ENCODE measurements at places on chromosomes 2 and 18.

DNA sequence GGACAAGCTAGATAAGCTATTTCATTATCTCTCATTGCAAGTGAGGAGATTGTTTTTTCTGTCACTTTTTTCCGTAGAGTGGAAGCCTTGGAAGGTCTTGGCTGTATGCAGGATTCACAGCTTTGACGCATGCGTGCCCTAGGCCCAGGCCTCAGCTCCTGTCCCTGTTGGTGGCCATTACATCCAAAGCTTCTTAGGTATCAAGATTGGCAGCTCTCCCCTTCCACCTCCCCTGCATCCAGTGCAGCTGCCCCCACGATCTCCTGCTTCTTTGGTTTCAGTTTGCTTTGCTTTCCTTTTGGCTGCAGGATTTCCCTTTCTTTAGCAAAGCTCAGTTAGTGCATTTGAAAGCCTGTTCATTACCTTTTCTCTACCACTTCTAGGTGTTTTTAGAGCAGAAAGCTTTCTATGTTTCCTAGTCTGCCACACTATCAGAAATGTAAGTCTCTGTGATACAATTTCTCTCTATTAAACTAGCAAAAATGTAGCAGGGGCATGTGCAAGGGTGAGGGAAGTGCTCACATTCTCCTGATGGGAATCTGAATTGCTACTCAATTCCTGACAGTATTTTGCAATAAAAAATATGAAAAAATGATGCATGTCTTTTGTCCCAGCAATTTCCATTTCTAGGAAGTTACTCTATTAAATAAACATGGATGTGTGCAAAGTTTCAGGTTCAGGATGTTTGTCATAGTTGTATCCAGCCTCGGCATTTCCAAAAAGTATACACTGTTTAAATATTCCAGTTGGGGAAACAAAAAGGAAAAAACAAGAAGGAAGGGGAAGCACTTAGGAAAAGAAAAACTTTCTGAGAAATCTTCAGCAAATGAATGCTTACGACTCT lies 91.2 kb downstream of the LIPG start:
- DNase-seq, result no peak

DNA sequence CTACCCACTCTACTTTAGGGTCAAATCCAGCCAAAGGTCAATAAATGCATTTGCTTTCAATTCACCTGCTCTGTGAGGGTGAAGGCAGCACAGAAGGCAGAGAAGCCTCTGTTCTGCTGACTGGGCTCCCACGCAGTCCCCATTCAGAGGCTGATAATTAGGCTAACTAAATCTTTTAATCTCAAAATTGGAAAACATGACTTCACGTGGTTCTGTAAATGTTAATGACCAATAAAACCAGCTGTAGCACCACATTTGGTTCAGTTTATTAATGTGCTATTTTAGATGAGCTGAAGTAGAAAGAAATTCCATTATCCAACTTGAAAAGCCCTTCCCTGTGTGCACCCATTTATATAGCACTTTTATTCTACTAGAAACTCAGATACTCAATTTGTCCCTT lies 310.6 kb downstream of the C1D start:
- no peak for DNase-seq

GRCh38 chr18:48843162-48843561 lies 107.6 kb downstream of the SMAD7 start:
- DNase-seq, result peak; percentile 17

- DNase-seq, result peak; percentile 47
Measured at GRCh38 chr2:10331027-10331701, 28.5 kb downstream of the HPCAL1 start.

DNA sequence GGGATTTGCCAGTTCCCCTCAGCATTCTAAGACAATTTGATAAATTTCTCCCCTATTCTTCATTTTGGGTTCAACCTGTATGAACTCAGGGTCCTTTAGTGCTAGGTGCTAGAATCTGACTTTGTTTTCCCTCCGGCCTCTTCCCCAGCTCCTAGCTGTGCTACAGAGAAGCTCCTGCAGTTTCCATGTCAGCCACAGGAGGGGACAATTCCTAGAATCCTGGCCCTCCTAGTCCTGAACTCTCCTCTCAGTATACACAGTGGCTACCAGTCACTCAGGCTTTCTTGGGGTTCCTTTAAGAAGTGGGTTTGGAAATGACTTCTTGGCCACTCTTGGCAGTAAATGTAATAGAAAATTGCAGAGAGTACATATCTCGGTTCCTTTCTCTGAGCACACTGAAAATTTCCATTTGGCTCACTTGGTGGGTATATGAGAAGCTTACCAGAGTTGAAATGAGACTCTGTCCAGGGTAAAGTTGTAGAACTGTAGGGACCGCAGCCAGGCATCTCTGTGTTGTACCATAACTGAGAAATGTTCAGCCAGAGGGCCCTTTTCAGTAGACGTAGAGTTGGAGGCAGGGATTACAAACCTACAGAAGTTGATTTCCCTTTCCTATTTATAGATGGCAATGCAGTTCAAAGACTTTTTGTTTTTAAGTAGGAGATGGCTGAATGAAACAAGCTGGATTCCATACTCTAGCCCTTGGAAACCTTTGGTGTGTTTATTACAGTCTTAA lies 5.0 kb upstream of the CHST10 start:
- DNase-seq, result peak; percentile 71

- DNase-seq, result no peak
Measured at GRCh38 chr18:59388817-59389216, 29.8 kb upstream of the LMAN1 start.

DNA sequence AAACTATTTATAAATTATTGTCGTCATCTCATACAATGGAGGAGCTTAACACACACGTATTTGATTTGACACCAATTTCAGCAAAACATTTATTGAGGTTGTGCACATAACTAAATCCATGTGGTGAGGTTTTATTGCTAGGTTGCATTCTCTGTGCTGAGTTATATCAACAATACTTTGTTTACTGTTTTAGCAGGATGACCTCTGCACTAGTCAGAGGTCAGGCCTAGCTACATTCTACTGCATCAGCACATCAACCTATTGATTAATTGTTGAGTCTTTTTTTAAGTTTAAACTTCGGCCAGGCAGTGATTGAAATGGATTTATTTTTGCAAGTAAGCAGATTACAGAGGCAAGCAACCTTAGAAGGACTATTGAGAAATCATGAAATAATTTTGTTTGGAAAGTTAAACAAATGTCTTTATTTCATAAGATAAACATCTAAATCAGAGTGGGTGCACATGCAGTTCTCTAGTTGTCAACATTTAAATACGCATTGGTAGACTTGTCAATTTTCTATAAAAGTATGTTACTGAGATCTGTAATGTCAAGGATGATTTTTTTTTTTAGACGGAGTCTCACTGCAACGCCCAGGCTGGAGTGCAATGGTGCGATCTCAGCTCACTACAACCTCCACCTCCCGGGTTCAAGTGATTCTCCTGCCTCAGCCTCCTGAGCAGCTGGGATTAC lies 75.2 kb upstream of the CD28 start:
- DNase-seq, result no peak

GRCh38 chr18:32346671-32347070 lies 124.0 kb downstream of the GAREM1 start:
- no peak for DNase-seq

DNA sequence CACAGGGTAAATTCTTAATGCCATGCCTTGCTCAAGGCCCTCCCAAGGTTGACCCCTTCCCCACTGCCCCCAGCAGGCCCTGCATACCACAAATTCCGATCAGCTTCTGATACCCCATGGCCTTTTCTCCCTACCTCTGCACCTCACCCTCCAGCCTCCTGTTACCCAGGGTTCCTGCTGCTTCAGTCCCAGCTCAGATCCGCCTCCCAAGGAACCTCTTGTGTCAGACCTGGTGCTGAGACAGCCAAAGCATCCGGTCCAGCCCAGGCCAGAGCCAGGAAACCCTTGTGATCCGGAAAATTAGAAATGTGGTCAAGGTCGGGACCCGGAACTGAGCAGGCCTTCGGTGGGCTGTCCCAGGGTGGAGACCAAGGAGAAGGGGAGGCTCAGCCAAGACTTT lies 231.3 kb downstream of the BCL2 start:
- DNase-seq, result no peak

DNA sequence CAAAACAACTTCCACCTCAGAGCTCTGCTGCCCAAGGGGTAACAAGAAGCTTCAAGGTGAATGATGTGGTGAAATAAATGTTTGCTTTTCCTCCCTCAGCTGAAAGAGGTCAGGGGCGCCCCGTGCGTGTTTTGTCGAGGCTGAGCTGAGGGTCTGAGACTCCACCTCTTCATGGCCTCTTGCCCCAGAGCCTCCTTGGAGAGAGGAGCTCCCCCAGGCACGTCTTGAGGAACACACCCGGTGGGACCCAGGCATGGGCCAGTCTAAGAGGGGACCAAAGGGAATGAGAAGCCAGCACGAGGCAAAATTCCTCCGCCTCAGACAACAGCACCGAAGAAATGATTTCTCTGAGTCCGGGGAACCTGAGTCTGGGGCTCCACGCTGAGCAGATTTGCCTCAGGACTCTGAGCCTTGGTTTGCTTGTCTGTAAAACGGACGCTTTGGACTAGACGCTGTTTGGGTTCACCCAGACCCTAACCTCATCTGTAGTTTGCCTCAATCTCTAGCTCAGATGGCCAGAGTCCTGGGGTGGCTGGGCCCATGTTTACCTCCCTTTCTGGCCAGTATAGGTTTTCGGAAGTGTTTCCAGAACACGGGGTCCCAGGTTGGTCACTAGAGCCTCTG lies 56.4 kb upstream of the ODC1 start:
- no peak for DNase-seq

DNA sequence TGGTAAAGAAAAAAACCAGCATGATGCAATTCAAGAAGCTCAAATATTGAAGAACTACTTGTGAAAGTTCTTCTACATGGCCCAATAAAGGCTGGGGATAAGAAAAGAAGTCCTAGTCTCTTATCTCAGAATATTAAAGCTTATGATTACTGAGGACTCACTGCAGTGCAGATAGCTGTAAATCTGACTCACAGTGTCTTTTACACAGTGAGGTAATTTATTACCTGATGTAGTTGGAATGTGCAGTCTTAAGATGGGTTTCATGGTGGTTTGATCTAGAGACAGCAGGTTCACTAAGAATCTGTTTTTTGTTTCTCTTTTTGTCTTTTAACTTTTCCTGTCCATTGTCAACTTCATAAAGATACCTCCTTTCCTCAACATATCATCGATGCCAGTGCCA lies 484.0 kb upstream of the MAP2 start:
- DNase-seq, result no peak

DNA sequence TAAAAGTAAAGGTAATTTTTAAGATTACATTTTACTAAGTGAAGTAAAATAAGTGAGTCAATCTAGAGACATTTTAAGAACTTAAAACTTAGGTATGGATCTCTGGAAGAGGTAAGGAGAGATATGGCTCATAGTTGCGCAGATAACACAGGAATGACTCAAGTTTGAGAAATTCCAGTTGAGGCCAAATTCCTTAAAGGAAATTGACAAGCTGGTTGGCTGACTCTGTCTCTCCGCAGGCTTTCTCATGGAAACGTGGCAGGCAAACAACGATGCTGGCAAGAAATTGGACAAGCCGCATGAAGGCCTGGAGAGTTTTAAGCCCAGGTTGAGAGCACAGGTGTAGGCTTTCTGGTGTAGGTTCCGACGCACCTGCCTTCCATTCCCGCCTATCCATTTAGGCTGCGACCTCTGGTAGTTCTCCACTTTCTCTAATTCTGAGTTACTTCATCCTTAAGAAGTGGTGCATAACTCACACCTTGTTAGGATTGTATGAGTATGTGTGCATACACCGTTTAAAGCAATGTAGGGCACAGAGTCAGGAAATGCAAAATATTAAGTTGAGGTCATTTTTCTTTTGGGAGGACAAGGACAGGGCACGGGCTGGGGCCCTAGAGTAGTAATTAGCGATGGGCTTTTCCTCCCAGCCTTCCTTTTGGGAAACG lies 589 bp upstream of the DAW1 start:
- DNase-seq, result no peak

DNA sequence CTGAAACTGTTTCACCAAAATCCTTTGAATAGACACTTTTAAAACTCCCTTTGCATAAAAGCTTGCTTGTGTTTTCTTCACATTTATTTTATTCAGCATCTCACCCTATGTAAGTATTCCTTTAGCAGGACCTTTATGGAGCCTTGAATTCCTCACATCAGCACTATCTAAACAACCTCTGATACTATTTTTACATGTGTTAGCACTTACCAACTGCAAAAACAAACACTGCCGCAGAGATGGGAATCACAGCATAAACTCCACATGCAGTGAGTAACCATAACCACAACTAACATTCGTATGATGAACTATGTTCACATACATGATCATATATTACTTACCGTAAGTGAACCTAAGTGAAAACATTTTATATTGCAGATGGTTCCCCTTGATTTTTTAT lies 15.4 kb downstream of the FBXO15 start:
- no peak for DNase-seq

DNA sequence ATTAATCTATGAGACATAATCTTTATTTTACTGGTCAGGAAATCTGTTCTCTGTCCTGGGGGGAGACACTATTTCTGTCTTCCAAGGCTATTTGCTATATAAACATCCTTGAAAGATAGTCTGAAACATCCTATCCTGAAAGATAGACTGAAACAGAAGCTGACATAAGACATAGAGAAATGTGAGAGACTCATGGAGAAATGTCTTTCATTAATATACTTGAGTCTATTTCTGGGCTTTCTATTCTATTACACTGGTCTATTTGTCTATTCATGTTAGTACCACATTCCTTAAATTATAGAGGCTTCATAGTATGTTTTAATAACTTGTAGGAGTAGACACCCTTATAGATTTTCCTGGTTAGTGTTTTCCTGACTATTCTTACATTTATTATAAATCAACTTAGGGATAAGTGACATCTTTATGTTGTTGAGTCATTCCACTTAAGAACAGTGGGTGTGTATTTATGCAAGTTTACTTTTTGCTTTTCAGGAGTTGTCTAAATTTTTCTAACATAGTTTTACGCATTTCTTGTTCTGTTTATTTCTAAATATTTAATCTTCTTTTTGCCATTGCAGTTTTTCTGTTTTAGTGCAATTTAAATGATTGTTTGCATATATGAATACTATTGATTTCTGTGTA lies 244.9 kb upstream of the ZSWIM2 start:
- DNase-seq, result no peak
